Lower leg skin (tissue), 4 donors: ENCODE measurements at places on chromosomes 2 and 18. TPM values are rescaled to one million over a fixed set of nuclear protein-coding genes. Genes with fewer than 3 reads are reported as not detected.
A peak's percentile ranks its signal among the peaks of the same experiment; 100 is the strongest.

The SPDYA gene
- total RNA-seq, result 0.71 TPM

The SIX2 gene
- total RNA-seq, result not detected

The EIF4E2 gene
- total RNA-seq, result 44.7 TPM

The VAMP5 gene
- 35.6 TPM for total RNA-seq

The SATB2 gene
- 3.7 TPM for total RNA-seq

The ACKR3 gene
- 21.6 TPM for total RNA-seq

The CCDC74B gene
- 3.8 TPM for total RNA-seq

The ADGRF3 gene
- total RNA-seq, result 0.06 TPM

DNA sequence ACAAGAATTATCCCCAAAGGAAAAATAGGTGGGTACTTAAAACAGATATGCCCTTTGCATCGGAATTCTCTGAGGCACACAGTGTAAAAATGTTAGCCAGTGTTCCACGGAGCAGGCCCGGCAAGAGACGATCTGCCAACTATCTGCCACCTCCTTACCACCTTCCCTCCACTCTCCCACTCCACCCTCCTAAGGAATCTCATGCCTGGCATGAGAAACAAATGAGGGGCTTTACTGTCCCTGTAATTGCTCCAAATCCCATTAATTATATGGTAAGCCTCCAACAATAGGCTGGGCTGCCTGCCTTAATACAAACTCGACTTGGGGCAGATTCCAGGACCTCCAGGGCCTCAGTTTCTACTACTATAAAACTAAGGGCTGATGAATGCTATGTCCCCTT is 102.3 kb downstream of the ZBTB7C start:
- no peak for DNase-seq

DNA sequence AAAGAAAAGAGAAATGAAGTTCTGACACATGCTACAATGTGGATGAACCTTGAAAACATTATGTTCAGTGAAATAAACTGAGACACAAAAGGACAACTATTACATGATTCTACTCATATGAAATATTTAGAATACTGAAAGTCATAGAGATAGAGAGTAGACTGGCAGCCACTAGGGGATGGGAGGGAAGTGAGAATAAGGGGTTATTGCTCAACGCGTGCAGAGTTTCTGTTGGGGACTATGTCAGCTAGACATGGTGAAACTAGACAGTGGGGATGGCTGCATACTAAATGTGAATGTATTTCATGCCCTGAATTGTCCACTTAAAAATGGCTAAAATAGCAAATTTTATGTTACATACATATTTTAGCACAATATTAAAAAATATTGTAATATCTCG is 108.7 kb upstream of the ATL2 start:
- no peak for DNase-seq

DNA sequence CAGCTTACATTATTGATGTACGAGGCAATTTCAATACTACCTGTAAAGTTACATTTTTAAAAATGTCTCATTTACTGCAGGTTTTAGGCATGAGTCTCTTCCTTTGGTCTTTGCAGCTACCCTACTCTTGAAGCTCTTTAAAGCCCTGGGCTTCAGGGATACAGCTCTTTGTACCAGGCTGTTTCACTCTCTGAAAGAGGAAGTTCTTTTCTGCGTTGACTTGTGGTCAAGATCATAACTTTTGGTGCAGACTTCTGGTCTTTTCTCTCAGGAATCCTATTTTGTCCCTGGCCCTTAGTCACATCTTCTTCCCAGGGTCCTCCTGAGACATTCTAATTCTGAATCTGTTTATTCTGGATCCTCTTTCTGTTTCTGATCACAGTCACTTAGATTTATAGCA is 16.6 kb upstream of the HRH4 start:
- DNase-seq, result no peak

DNA sequence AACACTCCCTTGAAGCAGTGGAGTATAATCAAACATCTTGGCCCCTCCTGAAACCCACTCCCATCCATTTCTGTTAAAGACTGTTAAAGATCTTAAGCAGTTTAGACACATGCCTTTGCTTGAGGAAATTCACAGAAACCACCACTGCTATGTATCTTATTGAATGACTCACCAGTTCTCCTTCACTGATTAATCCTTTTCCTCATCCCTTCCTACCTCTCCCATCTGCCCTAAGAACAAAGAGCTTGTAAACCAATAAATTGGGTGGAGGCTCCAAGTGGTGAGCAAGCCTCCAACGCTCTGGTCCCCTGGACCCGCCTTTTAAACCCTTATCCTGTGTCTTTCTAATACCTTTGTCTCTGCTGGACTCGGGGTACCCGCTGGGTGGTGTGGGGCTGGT is 746.1 kb downstream of the LRP1B start:
- DNase-seq, result no peak

- DNase-seq, result no peak
These were observed 218.8 kb downstream of the AGPS start for GRCh38 chr2:177611310-177611886.

GRCh38 chr2:12341920-12342319 is 374.8 kb upstream of the TRIB2 start:
- DNase-seq, result no peak

- DNase-seq, result no peak
These were observed 96.9 kb downstream of the PHLPP1 start for GRCh38 chr18:62812242-62812641.

GRCh38 chr2:176508984-176509740 is 239.9 kb downstream of the MTX2 start:
- DNase-seq, result no peak

GRCh38 chr2:72023678-72024390 is 123.8 kb downstream of the CYP26B1 start:
- DNase-seq, result peak; percentile 76

DNA sequence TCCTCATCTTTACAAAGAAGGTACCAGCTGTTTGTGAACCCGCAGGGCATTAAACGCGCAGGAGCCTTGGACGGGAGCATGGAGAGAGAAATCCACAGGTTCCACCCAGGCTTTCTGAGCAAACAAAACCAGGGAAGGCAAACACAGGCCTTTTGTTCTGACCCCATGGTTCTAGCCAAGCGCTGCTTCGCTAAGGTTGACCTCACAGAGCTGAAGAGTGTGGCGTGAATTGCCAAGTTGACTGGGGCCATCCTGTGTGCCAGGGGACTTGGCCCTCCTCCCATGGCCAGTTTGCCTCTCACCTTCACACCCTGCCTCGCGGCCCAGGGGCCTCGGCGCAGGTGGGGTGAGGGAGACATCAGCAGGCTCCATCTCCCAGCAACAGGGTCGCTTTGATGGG is 74.1 kb downstream of the VAPA start:
- DNase-seq, result no peak

GRCh38 chr2:202322435-202322834 is 53.7 kb upstream of the BMPR2 start:
- no peak for DNase-seq
